ENCODE measurements at places on chromosomes 6 and 20. TPM values are rescaled to one million over a fixed set of nuclear protein-coding genes. Genes with fewer than 3 reads are reported as not detected.

The PHACTR1 gene
- 5.8 TPM for polyA plus RNA-seq

The BIRC7 gene
- not detected for polyA plus RNA-seq

The CFB gene
- 1.7 TPM for polyA plus RNA-seq

- peak; percentile 25 for DNase-seq
Measured at GRCh38 chr6:138638604-138639003, 135.0 kb upstream of the CCDC28A start.

DNA sequence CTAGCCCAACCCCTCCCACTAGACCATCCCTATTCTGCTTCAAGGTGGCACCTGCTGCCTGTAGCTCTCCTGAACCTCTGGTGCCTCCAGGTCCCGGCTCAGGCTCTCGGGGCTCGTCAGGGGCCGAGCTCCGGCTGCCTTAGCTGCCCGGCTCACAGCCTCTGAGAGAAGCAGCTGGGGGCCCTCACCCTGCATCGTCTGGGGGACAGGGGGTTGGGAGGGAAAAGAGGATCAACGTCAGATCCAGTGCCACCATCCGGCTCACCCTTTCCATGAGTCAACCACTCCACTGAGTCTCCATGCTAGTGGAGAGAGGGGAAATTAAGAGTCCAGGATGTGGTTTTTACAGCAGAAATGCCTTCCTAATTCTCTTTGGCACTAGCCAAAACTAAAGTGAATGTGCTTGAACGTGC lies 13.0 kb downstream of the BAG6 start:
- DNase-seq, result no peak

DNA sequence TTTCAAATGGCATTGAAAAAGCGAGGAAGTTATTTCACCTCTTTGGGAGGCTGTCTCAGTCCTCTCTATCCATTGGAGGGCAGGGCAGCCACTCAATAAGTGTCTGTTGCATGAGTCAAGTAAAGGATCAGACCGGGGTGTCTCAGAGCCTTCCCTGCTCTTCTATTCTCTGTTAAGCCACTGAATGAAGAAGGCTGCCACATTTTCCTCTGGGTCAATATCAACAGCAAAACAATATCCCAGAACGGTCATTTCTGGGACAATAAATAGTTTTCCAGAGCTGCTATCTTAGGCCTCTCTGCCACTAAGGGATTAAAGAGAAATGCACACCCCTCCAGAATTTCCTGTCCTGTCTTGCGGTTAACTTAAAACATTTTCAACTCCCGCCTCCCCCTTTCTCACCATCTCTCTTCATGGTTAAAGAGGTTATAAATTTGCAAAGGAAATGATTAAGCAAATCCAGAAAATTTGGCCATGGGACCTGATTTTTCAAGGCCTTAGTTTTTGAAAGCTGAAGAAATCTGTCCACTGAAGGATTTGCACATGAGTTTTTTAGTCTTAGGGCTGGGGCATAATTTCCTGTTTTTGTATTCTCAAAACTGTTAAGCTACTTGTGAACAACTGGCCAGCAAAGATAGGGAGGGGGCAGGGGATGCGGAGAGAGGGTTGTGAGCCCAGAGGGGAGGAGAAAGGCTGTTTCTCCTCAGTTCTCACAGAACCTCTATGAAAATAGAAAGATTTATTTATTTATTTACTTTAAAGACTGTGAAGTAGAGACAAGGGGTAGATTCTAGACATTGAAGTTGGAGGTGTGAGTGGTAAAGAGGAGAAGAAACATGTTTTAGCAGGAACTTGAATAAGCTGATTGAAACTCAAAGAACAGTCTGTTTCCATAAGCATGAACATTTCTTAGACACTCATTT lies 135.7 kb downstream of the BCAS1 start:
- DNase-seq, result no peak

The TGM2 gene
- polyA plus RNA-seq, result 14.9 TPM

DNA sequence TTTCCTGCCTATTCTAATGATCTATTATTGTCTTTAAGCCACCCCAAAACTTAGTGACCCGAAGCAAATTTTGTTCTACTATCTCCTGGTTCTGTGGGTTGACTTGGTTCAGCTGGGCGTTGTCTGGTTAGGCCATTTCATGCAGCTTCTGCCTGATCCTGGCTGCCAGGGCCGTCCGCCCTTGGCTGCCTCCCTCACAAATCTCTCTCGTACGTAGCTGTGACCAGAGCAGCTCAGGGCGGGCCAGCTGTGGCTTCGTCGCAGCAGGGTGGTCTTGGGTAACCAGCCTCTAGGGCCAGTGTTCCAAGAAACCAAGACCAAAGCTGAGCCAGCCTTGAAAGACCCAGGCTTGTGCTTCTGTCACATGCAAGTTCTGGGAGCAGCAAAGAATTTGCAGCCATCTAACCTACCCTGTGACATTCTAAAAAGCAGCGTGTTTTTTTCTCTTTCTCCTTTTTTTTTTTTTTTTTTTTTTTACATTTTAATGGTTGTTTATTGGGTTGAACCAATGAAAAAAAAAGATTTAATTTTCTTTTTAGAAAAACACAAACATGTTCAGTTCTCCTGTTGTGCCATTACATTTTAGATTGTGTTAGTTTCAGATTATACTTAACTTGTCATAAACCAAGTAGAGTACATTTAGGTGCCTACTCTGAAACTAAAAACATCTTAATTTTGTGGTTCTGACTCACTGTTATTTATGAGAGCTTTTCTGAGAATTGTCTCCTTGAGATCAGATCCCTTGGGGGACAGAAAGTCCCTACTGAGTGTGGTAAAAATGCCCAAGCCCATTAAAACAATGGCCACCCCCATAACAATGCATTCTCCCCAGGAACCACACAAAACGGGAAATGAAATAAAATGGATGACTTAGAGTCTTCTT lies 83.9 kb downstream of the ZDHHC14 start:
- DNase-seq, result no peak

DNA sequence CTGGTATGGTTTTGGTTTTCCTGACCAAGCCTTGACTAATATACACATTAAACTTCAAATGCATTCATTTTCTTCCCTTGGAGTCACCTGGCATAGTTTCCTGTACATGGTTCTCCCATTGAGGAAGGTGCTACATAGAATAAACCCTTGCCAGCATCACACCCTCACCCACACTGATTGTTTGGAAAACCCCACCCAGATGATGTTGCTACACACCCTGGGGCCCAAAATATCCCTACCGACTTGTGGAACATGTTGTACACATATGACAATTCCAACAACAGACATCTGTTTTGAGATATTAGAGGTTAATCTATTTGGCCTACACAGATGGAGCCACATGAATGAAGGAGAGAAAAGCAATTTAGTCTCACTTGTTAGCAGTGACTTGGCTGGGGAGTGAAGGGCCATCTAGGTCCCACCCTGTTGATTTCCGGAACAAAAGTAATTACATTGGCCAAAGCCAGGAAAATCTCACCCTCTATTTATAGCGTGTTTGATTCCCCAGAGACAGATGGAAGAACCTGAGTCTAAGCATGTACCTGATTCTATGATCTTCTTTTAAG lies 606.0 kb upstream of the BTBD3 start:
- no peak for DNase-seq

DNA sequence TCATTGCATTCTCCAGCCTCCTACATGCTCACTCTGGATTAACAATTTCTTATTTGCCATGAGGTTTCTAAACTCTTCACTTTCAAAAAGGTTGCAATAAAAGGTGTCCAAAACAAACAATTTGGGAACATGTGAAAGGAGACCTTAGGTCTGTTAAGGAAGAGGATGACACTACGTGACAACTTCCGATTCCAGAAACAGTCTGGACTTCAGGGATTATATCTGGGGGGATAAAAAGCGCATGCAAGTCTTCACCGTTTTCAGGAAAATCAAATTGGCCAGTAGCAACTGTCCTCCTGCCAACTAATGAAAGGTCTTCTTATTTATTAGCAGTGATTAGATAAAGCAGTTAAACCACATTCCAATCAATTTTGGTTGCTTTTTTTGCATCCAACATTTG lies 1.8 kb downstream of the ZDHHC14 start:
- DNase-seq, result no peak

DNA sequence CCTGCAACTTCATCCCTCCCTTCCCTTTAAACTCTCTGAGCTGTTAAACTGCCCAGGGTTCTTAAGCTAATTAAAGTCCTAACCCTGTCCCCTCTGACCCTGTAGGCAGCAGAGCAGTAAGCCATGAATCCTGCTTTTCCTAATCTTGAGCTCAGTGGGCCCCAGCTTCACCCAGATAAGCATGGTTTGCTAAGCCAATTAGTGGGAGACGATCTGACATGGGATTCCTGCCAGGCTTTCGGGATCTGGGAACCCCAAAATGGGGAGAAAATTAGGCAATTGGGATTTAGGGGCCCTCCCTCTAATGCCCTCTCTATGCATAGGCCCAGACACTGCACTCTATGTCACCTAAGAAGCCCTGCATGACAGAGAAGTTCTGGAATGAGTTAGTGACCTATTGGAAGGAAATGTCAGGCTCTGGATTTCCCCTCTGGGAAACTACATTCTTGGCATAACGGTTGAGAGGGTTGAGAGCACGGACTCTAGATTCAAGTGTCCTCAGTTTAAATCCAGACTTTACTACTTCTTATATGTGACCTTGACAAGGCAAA lies 4.6 kb downstream of the XKR7 start:
- DNase-seq, result no peak

DNA sequence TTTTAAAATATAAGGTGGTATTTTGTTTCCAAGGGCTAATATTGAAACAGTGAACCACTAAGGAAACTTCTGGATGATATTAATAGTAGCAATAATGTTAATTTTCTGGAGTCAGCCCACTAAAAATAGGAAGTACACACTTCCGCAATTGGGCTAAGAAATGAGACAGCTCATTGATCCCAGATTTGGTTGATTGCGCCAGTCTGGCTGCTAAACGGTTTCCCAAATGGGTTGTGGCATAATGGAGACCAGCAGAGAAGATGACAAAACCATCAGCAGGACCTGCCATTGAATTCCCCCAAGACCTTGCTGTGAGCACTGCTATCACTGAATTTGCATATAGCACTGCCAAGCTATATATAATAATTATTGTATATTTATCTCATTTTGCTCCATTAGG lies 71.2 kb upstream of the SGK1 start:
- no peak for DNase-seq

The FABP7 gene
- 0.39 TPM for polyA plus RNA-seq

DNA sequence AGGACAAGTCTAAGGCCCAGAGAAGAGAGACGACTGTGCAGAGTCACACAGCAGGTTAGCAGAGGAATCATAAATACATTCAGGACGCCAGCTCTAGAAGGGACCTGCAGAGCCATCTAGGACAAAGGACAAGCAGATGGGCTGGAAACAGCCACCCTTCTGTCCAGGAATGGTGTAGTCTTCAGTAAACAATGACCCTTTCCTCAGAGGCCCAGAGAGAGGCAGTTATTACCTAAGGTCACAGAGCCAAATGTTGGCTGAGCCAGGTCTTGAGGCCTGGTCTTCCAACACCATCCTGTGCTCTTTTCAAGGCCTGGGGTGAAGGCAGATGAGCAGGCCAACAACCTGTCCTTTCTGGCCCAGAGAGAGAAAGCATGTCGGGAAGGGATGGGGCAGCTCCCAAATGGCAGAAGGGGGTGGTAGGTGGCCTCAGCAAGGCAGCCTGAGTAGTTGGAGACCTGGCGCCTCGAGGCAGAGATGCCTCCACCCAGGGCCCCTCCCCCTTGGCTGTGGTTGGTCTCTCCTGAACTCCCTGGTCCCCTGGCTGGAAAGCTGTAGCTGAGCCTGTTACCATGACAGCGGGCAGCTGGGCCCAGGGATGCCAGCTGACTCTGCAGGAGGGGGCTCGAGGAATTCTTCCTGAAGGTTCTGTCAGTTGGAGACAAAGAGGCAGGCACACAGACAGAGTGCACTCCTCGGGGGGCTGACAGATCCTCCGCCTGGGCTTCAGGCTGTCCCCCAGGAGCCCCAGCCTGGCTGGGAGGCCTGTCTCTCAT lies 24.8 kb downstream of the EPB41L1 start:
- no peak for DNase-seq

GRCh38 chr6:98967616-98968015 lies 19.9 kb upstream of the FBXL4 start:
- DNase-seq, result no peak

The KCNK17 gene
- polyA plus RNA-seq, result 1.0 TPM

DNA sequence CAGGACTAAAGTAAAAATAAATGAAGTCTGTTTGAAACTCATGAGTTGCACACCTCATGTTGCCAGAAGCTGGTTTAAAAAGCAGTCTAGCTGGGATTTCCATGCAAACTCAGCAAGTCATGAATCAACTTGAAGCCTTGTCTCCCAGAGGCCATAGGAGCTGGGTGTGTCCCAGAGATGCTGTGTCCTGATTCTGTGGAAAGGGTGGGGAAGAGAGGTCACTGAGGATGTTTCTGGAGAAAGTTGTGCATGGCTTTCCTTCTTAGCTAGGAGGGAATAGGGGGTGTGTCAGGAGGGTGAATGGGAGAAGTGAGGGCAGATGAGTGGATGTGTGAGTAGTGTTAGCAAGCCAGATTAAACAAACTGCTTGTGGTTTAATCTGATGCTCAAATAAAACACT lies 111.3 kb downstream of the ADAT2 start:
- DNase-seq, result no peak

The ERVFRD-1 gene
- 0.08 TPM for polyA plus RNA-seq

- DNase-seq, result no peak
Measured at GRCh38 chr6:117441824-117442264, 16.1 kb upstream of the ROS1 start.

The LAMA2 gene
- polyA plus RNA-seq, result 130 TPM

The PIM1 gene
- polyA plus RNA-seq, result 21.7 TPM
